T-helper 17 cell (primary cell): ENCODE measurements at places on chromosomes 16 and 17.

DNA sequence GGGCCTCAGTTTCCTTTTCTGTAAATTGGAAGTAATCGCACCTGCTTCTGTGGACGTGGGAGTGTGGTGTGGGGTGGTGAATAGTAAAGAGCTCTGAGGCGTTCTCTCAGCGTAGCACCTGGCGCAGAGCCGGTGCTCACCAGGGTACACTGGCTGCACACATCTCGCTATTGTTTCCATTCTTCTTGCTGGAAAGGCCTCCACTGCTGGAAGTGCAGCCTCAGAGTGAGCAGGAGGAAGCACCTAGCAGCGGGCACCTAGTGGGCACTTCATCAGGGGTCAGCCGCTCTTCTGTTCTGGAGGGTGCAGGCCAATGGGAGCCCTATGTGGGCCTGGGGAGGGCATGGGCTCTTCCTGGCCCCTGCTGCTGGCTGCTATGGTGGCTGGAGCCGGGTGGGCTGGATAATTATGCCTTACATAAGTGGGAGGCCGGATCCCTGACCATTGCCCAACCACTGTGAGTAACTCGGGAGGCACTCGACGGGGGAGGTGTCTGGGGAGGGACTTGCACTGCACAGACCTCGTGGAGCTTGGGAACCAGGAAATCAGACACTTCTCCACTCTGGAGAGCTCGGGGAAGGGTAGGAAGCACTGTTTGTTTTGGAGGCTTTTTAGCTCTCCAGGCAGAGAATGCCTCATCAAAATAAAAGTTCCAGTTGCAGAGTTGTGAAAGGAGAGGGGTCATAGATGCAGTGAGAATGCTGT is 1.7 kb downstream of the MAP2K3 start:
- no peak for DNase-seq

DNA sequence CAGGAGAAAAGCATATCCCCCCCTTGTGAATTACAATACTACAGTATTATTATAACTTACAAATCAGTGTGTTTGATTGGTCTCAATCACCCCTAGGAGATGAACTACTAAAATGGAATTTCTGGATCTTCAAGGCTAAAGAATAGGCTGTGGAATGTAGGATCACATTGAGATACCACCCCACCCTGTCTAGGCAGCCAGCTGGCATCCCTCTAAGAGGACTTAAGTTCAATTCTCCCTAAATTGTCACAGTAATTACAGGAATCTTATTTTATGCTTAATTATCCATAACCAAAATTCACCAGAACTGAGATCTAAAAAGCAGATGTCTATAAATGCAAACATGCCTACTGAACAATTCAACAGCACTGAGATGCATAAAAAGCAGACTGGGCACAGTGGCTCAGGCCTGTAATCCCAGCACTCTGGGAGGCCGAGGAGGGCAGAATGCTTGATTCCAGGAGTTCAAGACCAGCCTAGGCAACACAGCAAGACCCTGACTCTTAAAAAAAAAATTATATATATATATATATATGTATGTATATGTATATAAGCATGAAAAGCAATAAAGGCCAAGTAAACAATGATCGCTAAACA is 12.0 kb downstream of the AP1G1 start:
- no peak for DNase-seq

DNA sequence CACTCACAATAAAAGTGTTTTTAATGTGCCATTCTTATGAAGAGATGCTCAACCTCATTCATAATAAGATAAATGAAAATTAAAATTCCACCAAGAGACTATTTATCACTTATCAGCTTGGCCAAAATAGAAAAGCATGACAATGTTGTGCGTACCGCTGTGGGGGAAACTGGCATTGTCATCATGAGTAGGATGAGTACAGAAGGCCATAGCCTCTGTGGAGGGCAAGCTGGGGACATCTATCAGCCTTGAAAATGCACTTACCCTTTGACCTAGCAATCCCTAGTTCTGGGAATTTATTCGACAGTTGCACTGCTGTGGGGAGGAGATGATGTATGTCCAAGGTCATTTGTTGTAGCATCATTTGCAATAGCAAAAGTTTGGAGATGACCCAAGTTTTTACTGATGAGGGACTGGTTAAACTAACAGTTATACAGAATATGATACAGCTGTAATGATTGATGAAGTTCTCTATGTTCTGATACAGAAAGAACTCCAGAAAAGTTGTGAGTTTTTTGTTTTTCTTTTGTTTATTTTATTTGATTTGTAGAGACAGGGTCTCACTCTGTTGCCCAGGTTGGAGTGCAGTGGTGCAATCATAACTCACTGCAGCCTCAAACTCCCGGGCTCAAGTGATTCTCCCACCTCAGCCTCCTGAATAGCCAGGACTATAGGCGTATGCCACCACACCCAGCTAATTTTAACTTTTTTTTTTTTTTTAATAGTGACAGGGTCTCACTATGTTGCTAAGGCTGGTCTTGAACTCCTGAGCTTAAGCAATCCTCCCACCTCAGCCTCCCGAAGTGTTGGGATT is 13.7 kb upstream of the PRKCB start:
- no peak for DNase-seq

- no peak for DNase-seq
Observed at GRCh38 chr16:9885467-9885866, 296.8 kb downstream of the GRIN2A start.
